ENCODE measurements at places on chromosomes 2 and 18.

DNA sequence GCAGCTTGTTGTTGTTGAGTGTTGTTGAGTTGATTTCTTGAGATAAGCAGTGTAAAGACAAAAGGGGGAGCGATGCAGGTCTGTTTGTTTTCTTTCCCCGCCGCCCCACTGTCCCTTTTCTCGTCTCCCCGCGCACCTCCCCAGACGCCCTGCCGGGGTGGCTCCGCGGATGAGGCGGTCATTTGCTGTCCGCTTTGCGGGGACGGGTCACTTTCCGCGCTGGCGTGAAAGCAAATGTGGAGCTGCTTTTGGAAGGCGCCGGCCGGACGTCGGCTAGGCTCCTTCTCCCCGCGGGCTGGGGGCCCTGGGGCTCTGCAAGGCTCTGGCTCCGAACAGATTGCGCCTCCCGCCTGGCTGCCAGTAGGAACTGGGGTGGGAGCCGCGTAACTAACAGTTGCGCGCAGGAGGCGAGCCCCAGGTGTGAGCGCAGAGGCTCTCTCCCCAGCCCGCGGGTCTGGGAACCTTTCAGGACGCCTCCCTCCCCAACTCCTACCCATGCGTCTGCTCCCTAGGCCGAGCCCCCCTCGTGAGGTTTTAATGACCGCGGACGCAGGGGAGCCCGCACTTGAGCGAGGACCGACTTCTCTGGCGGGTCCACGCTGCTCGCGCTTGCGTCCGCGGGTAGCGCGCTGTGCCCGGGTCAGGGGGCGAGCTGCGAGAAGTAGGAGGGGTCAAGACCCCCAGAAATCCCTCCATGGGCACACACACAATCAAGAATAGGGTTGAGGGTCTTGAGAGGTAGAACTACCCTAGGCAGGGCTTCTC, 146.6 kb downstream of the MEIS1 start:
- DNase-seq, result no peak

DNA sequence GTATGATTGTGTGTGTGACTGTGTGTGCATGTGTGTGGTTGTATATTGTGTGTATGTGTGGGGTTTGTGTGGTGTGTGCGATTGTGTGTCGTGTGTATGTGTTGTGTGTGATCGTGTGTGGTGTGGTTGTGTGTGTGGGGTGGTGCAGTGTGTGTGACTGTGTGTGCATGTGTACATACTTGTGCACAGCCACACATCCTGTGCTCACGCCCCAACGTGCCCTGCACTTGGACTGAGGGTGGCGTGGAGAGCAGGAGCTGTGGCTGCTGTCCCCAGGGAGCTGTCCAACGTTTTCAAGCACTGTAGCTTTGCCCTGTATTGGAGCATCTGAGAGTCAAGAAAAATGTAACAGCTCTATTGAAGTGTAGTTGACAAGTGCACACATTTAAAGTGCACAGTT, 243.2 kb upstream of the HDAC4 start:
- DNase-seq, result no peak

GRCh38 chr2:230711224-230711623, 1.4 kb upstream of the CAB39 start:
- no peak for DNase-seq

- no peak for DNase-seq
These were observed 40.9 kb downstream of the USP14 start for GRCh38 chr18:199214-199613.

- no peak for DNase-seq
These were observed 30.0 kb downstream of the CROCC2 start for GRCh38 chr2:240936106-240936505.

Measured in OCI-LY7 (cell line).